Activated CD4-positive, alpha-beta T cell treated with anti-CD3 and anti-CD28 coated beads, Interleukin-2, Interleukin-4, amounts not matched to agents 100 ng/mL and 50 ng/mL, durations not matched to agents 16 hours and 8 hours (primary cell): ENCODE measurements at places on chromosomes 2 and 18.

DNA sequence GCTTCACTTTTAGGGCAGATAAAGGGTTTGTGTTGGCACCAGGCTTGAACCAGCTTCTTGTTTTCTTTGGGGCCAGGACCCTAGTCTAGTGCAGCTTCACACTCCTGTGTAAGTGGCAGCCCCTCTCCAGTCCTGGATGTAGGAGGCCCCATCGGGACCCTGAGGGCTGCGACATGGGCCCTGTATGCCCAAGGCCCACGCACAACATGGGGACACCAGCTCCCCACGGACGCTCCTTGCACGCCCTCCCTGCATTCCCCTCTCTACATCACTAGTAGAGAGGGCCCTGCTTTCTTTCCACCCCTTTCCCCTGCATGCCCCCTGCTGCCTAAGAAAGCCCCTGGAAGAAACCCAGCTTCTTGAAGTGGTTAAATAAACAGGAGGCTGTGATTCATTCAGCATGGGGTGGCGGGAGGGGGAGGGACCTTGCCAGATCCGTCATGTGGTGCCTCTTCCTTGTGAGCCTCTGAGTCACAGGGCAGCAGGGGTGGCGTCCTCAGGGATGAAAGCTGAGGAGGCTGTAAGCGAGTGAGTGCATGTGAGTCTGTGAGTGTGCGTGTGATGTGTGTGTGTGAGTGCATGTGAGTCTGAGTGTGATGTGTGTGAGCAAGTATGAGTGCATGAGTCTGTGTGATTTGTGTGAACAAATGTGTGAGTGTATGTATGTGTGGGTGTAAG is 42.5 kb downstream of the COPS8 start:
- peak; percentile 10 for DNase-seq

GRCh38 chr2:100334929-100335328 is 12.6 kb upstream of the LONRF2 start:
- no peak for DNase-seq

- no peak for DNase-seq
These were observed 457.0 kb downstream of the METTL4 start for GRCh38 chr18:2114289-2114688.

DNA sequence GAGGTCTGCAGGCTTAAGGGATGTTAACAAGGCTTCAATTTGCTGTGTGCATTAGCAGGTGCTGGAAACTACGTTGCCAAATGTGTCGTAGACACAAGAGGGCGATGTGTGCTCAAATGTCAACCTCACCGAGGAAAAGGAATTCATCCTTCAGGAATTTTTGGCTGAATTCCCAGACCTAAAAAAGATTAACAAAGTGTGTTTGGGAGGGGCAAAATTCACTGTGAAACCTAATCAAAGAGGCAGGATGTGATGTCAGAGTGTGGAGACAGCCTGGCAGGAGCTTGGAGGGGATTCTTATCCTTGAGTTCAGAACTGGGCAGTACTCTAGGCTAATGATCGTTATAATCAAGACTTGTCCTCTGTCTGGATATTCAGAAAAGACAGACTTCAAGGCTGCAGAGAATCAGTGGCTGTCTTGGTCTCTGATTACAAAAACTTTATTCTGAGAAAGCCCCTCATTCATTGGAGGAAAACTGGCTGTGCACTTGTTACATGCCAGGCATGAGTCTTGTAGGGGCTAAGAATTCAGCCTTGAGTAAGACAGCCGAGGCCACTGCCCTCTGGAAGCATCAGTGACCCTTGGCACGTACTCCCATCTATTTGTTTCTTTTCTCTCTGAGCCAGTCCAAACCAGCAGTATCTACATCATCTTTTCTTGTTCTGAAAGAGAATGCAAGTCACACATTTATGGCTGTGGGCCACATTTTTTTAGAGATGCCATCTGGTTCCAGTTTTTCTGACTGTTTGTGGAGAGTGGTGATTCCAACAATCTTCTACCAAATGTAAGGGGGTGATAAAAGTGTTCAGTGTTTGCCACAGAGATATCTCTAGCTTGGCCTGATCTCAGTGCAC is 18.7 kb upstream of the SCYGR1 start:
- DNase-seq: peak; percentile 22
